NCI-H1694 treated with DMSO at 0.1 percent for 48 hours (cell line): ENCODE measurements at places on chromosomes 4 and X.

DNA sequence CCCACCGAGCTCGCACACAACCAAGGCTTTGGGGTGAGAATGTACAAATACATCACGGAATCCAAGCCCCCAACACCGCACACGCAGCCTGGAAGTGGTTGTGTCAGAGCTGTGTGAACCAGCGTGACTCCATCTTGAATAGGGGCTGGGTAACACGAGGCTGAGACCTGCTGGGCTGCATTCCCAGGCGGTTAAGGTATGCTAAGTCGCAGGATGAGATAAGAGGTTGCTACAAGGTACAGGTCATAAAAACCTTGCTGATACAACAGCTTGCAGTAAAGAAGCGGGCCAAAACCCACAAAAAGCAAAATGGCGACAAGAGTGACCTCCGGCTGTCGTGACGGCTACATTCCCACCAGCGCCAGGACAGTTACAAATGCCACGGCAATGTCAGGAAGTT lies 258.4 kb downstream of the DHRSX start:
- no peak for DNase-seq

GRCh38 chr4:140367738-140368137 lies 5.7 kb upstream of the SCOC start:
- no peak for DNase-seq

- DNase-seq: no peak
Measured at GRCh38 chrX:156003486-156004185, 6.1 kb downstream of the IL9R start.

DNA sequence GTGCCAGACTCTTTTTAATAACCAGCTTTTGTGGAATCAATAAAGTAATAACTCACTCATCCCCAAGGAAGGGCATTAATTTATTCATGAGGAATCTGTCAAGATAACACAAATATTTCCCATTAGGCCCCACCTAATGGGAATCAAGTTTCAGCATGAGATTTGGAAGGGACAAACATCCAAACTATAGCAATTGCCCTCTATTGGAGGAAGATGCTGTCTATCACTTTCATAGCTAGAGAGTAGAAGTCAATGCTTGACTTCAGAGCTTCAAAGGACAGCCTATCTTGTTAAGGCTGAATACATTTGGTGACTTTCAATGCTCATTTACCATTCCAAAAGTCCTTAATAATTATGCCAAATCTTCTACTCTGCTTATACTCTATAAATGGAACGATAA lies 84.9 kb upstream of the ATOH1 start:
- no peak for DNase-seq

DNA sequence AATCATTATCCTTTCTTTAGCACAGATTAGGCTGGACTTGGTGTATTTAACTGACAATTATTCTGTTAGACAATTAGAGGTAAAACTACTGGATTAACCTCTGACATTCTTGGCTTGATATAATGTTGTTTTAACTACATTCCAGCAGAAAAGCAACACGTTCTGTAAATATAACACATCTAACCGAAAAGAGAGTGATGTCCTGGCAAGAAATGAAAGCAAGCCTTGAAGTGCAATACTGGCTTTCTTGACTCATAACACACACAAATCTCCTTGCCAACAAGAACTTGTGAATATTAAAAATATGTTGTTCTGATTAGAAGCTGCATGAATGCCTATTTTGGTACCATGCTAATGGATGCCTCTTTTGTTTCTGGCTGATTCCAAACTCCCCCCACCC lies 76.4 kb downstream of the EFHC2 start:
- no peak for DNase-seq

DNA sequence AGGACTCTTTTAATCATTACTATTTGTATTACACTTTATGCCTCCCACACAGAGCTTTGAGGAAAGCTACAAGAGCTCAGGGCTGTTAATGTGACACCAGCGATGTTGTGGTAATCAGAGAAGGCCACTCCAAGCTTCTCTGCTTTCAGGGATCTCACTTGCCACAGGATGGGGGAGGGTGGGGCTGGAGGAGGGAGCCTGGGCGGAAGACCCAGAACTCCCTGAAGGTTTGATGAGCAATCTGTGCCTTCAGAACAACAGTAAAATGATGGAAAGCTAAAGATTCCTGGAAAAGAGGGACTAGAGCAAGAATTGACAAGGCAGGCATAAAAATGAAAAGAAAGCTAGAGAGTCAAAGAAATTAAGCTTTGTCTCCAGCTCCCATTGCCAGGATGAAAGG lies 75.6 kb downstream of the MAML3 start:
- no peak for DNase-seq

DNA sequence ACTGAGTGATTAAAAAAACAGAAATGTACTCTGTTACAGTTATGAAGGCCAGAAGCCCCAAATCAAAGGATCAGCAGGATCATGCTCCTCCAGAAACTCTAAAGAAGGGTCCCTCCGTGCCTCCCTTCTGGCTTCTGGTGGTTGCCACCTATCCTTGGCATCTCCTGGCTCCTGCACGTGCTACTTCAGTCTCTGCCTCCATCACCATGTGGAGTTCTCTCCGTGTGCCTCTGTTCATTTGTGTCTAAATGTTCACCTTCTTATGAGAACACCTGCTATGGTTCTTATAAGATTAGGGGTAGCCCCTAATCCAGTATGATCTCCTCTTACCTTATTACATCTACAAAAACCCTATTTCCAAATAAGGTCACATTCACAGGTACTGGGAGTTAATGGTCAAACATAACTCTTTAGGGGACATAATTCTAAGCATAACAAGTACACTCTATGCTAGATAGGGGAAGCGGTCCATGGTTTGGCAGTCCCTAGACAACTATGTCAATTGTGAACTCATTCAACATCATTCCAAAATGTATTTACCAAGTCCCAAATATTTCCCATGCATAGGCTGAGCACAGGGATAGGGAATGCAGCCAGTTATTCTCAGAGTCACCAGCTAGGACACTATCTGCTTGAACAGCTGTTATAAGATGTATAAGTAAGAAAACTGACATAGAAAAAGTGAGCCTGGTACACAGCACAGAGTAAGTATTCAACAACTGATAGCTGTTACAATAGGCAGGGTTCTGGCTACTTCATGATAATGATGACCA lies 295.5 kb upstream of the BOD1L1 start:
- no peak for DNase-seq

- no peak for DNase-seq
Measured at GRCh38 chr4:28426251-28426650, 1565.6 kb downstream of the STIM2 start.

DNA sequence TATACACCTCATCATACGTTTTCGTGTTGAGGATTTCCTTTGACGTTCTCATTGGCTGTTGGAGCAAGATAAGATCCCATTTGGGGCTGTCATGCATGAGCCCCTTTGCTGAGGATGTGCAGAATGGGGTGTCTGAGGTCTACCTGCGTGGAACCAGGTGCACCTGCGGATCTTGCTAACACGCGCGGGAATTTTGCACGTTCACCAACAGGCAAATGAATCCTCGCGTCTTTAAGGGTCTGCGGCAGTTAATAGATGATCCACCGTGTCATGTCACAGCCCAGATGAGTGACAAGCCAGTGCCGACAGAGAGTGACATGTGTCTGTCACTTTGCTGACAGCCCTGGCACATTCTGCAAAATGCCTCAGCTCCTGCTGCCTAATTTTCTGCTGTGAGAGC lies 56.3 kb upstream of the SHOX start:
- DNase-seq: no peak

DNA sequence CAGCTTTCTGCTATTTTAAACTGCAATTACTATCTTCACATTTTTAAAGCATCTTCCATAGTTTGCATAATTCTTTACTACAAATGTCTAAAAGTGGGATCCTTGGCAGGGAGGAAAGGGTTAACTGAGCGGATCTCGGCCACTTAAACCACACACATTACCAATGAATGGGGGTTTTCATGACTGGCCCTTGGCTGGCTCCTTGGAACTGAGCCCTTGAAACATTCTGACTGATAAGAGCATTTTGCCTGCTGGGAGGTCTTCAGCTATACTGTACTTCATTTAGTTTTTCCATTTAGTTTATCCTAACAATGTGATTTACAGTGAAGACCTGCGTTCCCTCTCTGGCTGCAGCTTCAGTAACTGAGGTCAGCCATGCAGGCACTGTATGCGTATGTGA lies 31.7 kb upstream of the MFAP3L start:
- no peak for DNase-seq

DNA sequence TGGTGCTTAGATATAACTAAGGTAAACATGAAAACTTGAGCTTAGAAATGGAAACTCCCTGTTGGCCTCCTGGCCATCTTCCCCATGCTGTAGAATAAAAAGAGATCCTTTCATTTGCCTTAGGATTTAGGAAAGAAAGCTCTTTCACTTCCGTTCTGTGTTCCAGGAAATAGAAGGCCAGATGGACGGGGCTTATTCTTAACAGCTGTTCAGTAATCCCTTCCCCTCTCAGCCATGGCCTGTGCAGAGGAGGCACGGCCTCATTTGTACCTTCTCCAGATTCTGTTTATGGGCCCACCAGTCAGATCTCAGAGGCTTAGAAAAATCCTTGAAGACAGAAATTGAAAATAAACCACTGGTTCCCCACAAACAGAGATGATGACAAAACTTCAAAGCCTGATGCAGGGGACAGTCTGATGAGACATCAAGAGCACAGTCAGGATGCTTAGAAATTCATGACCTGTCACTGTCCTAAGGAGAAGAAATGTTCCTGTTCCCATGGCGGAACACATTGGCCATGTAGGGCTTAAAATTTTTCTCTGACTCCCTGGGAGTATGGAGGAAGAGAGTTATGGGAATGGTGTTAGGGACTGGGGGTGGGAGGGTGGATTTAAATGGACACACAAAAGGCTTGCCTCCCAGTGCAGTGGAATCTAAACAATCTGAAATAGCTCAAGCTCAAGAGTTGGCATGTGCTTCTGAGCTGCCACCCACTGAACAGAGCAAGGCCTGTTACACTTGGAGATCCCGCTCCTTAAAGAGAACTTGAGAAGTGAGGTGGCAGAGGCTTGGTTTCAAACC lies 188.8 kb downstream of the SOWAHB start:
- peak; percentile 6 for DNase-seq

DNA sequence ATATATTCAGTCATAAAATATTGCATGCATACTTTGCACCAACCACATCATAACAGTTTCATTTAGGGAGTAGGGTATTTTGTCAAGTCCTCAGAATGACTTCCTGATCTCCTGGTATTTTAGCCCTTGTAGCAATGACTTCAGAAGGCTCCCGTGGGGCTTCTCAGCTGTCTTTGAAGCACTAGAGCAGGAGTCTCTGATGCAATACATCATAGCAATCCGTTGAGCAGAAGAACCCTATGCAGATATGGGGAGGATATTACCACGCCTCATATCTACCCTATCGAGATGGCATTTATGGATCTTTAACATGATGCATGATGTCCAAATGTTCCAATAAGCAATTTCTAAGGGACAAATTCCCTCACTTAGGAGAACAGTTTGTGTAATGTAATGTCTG lies 373.7 kb upstream of the FTHL17 start:
- DNase-seq: no peak

DNA sequence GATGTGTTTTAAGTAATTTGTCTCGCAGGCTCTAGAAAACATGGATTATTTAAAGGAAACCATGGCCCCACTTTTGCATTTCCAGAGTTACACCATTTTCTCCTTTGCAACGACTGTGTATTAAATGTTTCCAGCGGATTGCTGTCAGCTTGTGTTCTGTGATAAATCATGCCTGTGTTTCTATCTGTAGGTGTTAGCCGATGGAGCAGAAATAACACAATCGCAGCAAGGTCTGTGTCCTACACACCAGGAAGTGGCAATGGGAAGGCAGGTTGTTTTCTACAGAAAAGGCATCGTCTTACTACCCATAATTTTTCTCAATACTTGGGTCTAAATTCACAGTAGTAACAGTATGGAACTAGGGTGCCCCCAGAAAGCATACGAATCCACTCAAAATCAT lies 590.1 kb downstream of the NLGN4X start:
- DNase-seq: no peak

GRCh38 chr4:101345271-101345595 lies 2.1 kb downstream of the PPP3CA start:
- no peak for DNase-seq

DNA sequence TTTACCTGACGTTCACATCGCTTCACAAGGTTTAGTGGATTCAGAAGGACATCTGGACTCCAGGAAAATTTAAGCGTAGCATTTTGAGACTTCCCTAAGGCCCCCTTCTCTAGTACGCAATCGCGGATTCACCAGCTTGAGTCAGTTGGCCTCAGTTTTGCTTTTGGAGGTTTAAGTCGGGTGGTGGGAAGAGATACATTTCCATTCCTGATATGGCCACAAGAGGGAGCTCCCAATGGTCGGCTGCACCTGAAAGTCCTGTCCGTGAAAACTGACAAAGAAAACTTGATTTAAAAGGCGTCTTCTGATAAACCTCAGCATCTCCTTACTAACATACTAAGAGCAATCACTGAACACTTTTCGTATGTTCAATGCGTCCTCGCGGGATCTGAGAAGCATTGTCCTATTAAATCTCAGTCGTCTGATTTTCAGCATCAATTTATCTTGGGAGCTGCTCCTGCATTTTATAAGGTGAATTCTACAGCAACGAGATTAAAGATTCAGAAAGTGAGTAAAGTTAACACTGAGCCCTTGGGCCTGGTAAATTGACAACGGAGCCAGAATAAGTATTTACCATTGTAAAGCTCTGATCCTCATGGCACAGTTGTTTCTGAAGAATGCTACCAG lies 50.6 kb downstream of the LGI2 start:
- peak; percentile 42 for DNase-seq

GRCh38 chr4:53959343-53960120 lies 104.9 kb downstream of the CHIC2 start:
- no peak for DNase-seq

- no peak for DNase-seq
Measured at GRCh38 chr4:185429660-185430059, 3.9 kb upstream of the UFSP2 start.

GRCh38 chr4:95465010-95465409 lies 83.8 kb downstream of the UNC5C start:
- DNase-seq: no peak

- DNase-seq: no peak
Measured at GRCh38 chr4:77797239-77797638, 21.9 kb downstream of the CNOT6L start.

DNA sequence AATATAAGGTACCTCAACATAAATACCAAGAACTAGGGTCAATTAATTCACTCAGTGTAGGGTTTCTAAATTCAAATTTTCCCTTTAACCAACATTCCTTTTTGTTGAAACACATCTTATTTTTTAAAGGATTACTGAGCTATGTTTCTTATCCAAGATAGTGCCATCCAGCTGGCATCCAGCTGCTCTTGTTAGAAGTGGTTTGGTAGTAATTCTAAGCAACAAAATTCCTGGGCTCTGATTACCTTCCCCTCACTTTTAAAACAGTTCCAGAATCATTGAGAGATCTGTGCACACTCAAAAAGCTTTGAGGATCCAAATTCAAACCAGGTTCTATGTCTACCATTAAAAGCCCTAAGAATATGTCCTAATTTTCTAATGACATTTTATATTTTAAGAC lies 583.7 kb downstream of the TRIML1 start:
- no peak for DNase-seq

DNA sequence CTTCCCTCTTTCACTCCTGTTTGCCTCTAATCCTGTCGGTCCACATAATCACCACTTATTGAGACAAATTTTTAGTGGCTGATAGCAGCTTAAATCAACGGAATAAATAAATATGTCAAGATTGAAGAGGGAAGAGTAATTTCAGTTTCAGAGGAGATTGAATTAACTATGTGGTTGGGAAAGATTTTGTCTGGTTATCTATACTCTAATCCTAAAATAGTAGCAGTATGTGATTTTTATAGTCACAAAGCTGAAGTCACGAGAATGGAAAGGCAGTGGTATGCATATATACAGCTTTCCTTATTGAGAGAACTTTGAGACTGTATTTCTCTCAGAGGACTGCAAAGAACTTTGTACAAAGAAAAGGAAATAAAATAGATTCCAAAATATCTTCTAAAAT lies 493.3 kb downstream of the FAT4 start:
- no peak for DNase-seq
